Urinary bladder (tissue), 4 donors: ENCODE measurements at places on chromosomes 3 and 15.

DNA sequence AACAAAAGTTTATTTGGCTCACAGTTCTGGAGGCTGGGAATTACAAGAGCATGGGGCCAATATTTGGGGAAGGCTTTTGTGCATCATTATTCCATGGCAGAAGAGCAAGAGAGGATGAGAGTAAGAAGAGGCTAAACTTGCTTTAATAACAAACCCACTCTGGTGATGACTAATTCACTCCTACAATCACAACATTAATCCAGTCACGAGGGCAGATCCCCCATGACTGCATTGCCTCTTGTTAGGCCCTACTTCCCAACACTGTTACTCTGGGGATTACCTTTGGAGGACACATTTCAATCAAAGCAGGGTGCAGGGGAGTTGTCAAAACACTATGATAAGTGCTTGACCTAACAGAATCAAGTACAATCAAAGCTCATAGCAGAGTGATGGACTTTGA, 181.7 kb downstream of the BBX start:
- no peak for DNase-seq

DNA sequence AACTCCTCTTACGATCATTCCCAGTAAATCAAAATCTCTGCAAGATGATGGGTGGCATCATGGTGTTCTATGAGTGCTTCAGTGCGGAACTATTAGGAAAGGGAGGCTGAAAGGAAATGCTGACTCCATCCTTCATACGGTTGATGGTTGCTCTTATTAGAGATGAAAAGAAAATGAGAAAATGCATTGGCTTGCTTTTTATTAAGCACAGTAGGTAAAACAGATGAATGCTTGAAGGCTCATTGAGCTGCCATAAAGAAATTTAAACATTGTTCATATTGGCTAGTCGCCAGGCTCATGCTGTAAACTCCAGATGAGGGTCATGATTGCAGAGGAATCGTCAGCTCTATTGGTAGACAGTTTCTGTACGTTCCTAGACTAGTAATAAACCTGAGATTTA, 115.8 kb downstream of the EPHA3 start:
- no peak for DNase-seq

DNA sequence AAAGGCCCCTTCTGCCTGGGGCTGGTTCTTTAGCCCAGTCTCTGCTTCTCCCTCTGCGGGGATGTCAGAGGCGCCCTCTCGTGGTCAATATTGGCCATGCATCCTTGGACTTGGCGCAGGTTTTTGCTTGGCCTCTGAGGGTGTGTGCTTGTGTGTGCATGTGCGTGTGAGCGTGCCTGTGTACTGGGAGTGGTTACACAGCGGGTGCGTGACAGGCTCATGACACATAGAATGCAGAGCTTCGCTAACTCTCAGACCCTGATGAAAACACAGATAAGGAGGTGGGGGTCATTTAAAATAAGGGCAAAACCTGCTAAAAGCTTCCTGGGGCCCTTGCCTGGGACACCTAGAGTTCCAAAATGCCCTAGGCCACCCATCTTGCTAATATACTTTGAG, 160.9 kb downstream of the SMAD6 start:
- no peak for DNase-seq

GRCh38 chr15:81047928-81048327, 47.2 kb downstream of the TLNRD1 start:
- no peak for DNase-seq

GRCh38 chr15:57227166-57227565, 149.1 kb upstream of the CGNL1 start:
- DNase-seq = no peak

DNA sequence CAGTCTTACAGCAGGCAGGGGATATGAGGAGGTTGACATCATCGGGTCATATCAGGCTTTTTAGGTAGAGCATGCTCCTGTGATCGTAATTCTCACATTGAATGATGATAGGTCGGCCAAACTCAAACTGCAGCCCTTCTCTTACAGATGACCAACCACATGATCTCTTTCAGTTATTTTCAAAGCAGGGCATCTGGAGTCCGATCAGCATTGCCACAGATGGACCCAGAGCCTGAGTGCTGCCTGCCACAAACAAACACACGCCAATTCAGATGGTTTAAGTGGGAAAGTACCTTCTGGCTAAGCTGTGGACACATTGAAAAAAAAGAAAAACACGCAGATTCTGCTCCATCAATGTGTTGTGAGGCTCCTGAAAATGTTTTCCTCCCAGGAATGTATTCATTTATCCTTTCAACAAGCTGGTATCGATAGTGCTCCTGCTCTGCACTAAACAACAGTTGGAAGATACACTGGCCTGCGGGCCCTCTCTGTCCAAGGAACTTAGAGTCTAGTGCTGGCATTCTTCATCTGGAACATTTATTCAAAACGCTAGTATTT, 31.2 kb downstream of the ARPP21 start:
- DNase-seq = no peak

DNA sequence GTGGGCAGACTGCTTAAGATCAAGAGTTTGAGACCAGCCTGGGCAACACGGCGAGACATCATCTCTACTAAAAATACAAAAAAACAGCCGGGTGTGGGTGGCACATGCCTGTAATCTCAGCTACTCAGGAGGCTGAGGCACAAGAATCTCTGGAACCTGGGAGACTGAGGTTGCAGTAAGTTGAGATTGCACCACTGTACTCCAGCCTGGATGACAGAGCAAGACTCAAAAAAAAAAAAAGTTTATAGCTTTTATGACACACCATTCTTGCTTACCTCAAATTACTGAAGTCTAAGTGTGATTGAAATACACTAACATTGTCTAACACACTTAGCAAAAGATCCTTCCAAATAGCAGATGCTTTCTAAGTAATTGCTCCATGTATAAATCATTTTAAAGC, 207.6 kb downstream of the STAG1 start:
- DNase-seq = no peak

DNA sequence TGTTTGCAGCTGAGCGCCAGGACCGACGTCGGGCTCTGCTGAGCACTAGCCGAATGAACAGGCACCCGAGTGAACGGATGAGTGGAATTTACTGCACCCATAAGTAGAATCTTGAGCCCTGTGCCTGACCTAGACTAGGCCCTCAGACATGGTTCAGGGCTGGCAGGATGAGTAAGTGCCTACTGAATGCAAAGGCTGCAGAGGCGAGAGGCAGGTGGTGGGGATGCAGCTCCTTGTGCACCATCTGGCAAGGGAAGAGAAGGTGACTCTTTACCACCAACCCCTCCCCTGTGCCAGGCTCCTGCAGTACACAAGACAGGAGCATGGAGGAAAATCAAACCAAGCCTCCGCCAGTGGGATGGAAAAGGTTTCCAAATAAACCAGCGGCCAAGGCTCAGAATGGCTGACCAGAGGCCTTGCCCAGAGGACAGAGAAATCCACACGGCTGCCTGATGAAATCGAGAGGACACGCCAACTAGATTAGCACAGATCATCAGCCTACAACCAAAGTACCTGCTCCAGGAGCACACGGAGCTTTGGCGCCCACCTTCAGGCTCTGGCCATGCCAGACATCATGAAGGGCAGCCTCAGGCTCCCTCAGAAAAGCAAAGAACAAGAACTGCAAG, 141.7 kb upstream of the IQSEC1 start:
- DNase-seq = no peak
